ENCODE measurements at places on chromosomes 12 and 14.

GRCh38 chr12:52701281-52701680 is 2.0 kb downstream of the KRT77 start:
- DNase-seq = no peak

DNA sequence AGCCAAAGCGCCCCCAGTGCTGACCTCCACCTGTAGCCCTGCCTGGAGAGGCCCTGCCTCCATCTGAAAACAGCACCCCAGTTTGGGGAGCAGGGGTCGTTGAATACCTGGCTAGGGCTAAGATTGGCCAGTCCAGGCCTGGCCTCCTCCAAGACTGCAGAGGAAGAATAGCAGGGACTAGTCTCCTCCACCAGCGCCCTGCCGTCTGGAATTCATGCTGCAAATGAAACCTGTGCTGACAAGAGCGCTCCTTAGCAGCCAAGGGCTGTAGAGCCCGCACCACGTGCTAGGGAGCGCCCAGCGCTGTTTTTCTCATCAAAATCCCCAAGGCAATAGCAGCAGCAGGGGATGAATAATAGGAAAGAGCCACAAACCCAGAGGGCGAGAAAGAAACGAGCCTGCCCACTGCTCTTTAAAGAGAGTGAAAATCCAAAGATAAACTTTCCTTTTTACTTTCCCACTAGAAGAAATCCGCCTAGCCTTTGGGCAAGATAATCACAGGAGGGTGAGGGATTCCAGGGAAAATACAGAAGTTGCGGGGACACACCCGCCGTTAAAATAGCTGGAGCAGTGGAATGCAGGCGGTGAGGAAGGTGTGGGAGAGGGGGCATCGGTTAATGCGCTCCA is 3.3 kb downstream of the COL2A1 start:
- DNase-seq = no peak

- no peak for DNase-seq
Observed at GRCh38 chr12:64255249-64255648, 33.2 kb upstream of the KICS2 start.

DNA sequence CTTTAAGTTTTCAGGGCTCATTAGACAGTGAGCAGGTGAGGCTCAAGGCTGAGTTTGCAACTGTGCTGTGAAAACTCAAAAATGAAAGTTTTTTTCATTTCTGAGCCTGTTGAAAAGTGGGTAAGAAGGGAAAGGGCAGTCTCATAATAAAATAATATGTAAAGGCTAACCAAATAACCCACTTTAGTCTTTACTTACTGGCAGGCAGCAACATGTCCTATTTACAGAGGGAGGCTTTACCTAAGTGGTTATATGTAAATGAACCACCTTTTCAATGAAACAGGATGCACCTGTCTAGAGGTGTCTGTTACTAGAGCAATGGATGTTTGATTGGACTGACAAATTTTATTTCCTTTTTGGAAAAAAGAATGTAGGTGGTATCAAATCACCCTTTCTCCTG is 158.0 kb downstream of the ETV6 start:
- no peak for DNase-seq

DNA sequence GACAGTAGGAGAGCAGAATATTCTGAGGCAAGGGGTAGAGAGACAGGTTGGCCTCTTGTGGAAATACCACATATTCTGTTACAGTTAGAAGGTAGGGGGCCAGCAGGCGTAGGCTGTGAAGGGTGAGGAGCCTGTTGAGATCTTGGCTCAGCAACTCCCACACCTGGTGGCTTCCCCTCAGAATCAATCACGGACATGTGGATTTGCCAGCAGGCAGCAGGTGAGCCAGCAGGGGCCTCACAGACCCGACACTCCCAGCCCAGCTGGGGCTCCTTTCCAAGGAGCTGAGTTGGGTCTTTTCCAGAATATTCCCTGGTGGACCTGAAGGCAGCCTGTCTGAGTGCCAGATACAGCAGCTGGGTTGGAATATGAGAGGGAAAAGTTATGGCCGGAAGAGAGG is 150.0 kb upstream of the CRY1 start:
- no peak for DNase-seq

DNA sequence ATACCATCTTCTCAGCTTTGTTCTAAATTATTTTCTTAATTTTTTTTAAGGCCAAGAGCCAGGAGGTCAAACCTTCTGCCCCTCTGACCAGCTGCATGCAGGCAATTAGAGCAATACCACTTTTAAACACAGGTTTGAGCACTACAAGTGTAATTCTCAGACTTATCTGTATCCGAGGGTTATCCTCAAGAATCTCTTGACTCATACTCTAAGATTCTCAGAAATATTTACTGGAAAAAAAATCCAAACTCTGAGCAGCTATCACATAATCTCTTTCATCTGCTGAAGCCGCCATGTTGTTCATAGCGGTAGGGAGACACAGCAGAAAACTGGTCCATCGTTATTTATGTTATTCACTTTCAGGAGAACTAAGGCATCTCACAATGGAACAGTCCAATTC is 27.4 kb upstream of the PTHLH start:
- no peak for DNase-seq

GRCh38 chr14:23259426-23259825 is 21.7 kb downstream of the RNF212B start:
- no peak for DNase-seq

DNA sequence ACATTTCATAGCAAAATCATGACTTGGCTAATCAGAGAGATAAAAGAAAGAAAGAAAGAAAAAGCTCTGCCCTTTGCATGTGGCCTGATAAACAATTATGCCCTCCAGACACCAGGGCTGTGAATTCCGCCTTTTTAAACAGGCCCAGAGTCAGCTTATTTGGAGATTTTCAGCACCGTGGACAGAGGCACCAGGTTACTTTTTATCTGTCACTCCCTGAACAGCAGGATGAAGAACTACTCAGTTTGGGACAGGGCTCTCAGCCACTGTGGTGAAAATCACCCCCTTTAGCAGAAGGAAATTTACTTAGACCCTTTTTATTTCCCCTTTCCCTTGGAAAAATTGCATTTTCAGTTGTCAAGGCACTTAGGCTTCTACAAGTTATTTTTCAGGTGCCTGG is 359.9 kb downstream of the NRXN3 start:
- no peak for DNase-seq

GRCh38 chr12:27076468-27076867 is 5.9 kb downstream of the C12orf71 start:
- DNase-seq = no peak

- DNase-seq = no peak
Observed at GRCh38 chr12:118125743-118126118, 10.2 kb upstream of the PEBP1 start.

DNA sequence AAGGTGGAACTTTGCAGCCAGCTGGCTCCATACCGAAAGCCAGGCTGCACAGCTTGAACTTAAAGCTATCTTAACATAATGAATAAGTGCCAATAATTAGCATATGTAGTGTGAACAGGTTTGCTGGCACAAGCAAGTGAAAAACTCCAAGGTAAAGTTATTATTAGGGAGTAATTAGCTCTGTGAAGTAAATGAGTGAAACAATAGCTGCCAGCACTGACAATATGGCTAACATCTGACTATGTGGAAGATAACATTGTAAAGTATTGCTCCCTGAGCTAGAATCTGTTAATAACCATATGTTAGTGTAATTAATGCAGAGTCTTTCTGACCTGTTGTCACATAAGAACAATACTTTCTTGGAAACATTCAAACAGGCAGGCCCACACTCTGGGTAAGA is 246.4 kb downstream of the SOX5 start:
- DNase-seq = no peak

- DNase-seq = no peak
Observed at GRCh38 chr12:56145217-56145616, 7.2 kb upstream of the MYL6B start.

- no peak for DNase-seq
Observed at GRCh38 chr14:26206640-26207039, 391.2 kb downstream of the NOVA1 start.

DNA sequence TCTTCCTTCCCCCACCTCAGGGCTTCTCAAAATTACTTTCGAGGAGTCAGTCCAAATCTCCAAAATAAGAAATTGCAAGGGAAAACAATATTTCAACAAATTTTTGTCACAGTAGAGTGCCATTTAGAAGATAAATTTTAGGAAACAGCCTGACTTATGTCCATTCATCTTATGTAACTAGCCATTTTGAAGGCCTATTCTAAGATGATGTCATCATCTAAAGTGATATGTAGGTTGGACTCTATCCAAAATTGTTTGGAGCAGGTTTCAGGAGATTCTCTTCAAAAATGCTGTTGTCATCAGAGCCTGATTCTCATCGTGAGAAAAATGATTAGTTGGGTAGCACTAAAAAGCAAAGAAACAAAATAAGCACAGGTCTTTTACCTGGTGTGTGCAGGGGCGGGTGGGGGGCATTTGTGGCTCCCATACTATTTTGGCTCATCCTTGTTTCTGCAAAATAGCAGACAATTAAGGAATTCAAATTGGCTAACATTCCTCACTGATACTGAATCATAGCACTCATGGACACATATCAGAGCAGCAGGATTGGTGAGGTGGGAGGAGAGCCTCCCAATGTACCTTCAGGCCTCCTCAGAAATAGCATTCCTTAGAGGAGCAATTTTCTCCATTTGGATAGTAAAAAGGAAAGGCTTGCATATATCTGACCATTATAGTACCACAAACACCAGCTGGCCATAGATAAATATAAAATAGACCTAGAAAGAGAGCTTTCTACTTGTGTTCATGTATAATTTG is 360.9 kb upstream of the NAV3 start:
- no peak for DNase-seq

DNA sequence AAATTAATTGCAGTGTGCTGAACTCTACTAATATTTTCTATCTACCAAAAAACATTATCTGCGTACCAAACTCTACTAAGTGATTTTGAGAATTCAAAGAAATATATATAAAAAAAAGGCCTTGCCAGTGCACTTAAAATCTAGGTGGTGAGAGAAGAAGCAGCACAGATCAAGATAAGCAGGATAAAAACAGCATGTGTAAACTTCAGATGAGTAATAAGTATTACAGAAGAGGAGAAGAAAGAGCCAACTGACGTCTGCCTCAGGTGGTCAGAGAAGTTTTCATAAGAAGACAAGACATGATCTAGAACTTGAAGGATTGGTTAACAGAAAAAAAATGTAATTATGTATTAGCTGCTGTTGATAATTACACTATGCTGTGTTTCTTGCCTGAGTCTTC is 166.4 kb downstream of the DUSP6 start:
- DNase-seq = no peak

DNA sequence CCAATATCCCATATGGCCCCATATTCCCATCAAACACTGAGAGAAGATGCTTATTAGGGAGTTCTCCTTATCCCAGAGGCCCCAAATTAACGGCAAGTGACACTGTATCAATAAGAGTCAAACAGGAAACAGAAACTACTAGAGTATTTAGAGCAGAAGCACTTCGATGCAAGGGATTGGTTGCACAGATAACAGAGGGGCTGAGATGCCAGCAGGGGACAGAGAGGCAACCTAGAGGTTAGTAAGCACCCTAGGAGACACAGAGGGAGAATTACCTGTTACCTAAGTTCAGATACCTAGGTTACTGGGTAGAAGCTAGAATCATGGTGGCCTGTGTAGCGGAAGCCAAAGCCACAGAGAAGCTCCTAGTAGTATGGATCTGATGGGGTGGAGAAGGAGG is 2.9 kb downstream of the HEBP1 start:
- no peak for DNase-seq

- no peak for DNase-seq
Observed at GRCh38 chr12:9707356-9707755, 25.5 kb downstream of the CLECL1 start.

DNA sequence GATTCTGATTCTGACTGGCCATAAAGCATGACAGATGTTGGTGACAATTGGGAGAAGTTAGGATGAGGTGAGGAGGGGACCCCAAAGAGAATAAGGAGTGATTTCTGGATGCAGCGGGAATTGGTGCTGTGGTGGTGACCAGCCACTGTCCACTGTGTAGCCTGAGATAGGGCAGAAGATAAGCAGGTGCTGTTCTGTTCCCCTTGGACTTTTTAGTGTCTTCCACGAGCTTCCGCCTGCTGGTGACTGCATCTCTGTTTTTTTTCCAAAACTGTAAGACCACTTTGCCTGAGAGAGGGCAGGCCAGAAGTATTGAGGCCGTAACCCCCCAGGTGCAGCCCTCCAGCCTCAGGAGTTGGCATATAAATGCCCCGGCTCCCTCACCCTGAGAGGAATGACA is 161.2 kb upstream of the MYL2 start:
- no peak for DNase-seq

GRCh38 chr14:87975636-87976035 is 17.3 kb downstream of the GALC start:
- DNase-seq = no peak

DNA sequence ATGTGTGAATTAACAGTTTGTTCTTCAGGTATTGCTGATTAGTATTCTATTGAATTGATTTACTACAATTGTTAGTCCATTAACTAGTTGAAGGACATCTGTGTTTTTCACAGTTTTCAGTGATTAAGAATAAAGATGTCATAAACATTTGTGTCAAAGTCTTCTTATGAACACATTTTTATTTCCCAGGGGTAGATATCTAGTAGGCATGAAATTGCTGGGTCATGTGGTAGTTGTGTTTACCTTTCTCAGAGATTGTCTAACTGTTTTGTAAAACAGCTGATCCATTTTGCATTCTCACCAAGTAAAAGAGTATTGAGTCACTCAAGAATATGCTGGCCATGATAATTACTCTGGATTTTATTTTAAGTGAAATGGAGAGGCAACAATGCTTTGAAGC is 1145.3 kb downstream of the FSCB start:
- DNase-seq = no peak

GRCh38 chr14:65170768-65171507 is 68.6 kb upstream of the MAX start:
- peak; percentile 56 for DNase-seq

DNA sequence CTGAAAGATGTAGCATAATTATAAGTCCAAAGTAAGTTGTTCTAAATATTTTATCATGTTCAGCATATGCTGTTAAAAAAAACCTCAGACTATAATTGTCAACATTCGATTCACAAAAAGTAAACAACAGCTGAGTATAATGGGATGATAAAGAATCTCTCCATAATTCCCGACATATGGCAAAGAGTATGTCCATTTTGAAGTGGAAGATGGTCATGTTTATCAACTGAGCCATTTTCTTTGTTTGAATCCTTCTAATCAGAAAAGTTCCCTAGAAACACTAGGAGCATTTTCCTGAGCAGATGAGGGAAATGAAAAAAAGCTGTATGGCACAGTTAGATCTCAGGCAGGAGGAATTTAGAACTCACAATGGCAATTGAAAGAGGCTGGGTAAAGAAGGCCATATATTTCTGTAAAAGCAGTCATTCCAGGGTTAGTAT is 192.1 kb upstream of the AMIGO2 start:
- DNase-seq = no peak

- peak; percentile 22 for DNase-seq
Observed at GRCh38 chr12:102879144-102879763, 37.8 kb downstream of the PAH start.

- DNase-seq = peak; percentile 5
Observed at GRCh38 chr12:26327975-26328644, 132.7 kb downstream of the SSPN start.

GRCh38 chr14:40188006-40188405 is 755.8 kb upstream of the FBXO33 start:
- DNase-seq = no peak

- no peak for DNase-seq
Observed at GRCh38 chr12:100721169-100721568, 73.4 kb upstream of the ANO4 start.

Measured in nucleus accumbens (tissue), 56 donors.